ENCODE measurements at places on chromosomes 5 and 9. TPM values are rescaled to one million over a fixed set of nuclear protein-coding genes. Genes with fewer than 3 reads are reported as not detected.

GRCh38 chr5:36529142-36529541, 77.3 kb upstream of the SLC1A3 start:
- no peak for DNase-seq

DNA sequence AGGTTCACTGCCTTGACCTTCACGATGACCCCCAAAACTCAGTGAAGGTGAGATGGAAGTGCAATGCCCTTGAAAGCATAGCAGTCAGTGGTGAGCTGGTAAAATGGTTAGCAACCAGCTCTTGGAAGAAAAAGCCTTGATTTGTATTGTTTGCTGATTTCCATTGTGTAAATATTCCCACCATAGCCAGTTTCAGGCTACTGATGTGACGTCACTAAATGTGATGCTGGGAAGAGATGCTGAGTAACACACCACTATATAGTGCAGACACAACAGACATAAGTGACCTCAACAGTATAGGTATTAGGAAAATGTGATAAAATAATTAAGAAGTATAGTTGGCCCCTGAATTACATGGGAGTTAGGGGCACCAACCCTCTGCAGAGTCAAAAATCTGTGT, 31.1 kb downstream of the GZMK start:
- no peak for DNase-seq

DNA sequence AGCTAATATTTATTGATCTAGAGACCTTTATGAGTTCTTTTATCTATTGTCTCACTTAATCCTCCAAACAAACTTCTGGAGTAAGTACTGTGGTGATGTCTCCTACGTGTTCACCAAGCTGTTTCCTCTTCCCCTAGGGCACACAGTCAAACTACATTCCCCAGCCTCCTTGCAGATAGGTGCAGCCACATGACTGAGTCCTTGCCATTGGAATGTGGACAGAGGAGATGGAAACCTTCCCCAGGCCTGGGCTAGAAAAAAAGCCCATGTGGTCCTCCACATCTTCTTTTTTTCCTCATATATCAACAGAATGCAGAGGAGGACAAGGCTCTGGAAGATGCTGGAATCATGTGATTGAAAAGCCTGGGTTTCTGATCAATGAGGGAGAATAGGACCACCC, 88.0 kb downstream of the ANKRD55 start:
- no peak for DNase-seq

- DNase-seq, result no peak
Observed at GRCh38 chr5:179268966-179269693, 76.1 kb downstream of the ADAMTS2 start.

GRCh38 chr9:127133739-127134167, 11.3 kb upstream of the ANGPTL2 start:
- peak; percentile 42 for DNase-seq

GRCh38 chr5:45410304-45410995, 285.7 kb downstream of the HCN1 start:
- no peak for DNase-seq

GRCh38 chr9:97319395-97319794, 11.9 kb downstream of the CCDC180 start:
- no peak for DNase-seq

DNA sequence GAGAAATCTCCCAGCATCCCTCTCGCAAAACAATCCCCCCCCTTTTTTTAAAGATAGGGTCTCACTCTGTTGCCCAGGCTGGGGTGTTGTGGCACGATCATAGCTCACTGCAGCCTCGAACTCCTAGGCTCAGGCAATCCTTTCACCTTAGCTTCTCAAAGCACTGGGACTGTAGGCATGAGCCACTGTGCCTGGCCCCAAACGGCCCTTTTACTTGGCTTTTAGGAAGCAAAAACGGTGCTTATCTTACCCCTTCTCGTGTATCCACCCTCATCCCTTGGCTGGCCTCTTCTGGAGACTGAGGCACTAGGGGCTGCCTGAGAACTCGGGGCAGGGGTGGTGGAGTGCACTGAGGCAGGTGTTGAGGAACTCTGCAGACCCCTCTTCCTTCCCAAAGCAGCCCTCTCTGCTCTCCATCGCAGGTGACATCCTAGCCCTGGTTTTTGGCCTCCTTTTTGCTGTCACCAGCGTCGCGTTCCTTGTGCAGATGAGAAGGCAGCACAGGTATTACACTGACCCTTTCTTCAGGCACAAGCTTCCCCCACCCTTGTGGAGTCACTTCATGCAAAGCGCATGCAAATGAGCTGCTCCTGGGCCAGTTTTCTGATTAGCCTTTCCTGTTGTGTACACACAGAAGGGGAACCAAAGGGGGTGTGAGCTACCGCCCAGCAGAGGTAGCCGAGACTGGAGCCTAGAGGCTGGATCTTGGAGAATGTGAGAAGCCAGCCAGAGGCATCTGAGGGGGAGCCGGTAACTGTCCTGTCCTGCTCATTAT, 6.8 kb downstream of the CA9 start:
- DNase-seq, result no peak

- DNase-seq, result no peak
Observed at GRCh38 chr5:36060420-36060887, 6.2 kb downstream of the UGT3A2 start.

DNA sequence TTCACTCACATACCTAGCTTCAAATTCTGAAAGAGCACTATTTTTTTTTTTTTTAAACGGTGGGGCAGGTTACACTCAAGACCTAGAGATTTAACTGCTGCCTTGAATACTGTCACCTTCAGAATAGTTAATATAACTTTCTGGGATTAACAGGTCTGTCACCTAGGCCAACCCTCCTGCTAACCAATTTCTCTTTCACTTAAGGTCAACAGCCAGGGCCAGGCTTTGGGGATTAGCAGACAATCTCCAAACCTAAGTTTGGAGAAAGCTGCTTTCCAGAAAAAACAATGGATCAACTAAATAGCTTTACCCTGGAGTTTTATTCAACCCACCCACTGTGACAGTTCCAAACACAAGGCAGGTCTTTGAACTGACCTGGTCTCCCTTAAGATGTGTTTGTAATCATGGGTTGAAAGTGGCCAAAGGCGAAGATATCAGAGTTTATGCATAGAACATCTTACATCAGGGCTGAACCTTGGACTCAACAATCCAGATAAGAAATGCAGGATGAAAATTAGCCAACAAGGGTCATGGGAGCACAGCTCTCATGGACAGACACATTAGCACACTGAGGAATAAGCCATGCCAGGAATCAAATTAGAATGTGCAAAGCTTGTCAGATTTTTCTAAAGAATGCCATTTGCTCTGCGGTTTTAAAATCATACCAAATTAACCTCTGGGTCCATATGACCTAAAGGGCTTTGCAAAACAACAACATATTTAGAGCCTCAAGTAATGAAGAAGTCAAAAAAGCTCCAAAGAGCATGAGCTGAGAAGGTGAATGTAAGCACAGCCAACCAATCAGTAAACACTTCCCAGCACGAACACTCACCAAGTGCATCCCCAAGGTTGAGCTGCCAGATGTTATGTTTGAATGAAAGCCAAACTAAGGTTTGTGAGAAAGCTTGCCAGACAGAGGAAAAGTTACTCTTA, 538.5 kb upstream of the DMAC1 start:
- DNase-seq, result no peak

GRCh38 chr5:177496727-177497291, 595 bp downstream of the PDLIM7 start:
- peak; percentile 86 for DNase-seq

DNA sequence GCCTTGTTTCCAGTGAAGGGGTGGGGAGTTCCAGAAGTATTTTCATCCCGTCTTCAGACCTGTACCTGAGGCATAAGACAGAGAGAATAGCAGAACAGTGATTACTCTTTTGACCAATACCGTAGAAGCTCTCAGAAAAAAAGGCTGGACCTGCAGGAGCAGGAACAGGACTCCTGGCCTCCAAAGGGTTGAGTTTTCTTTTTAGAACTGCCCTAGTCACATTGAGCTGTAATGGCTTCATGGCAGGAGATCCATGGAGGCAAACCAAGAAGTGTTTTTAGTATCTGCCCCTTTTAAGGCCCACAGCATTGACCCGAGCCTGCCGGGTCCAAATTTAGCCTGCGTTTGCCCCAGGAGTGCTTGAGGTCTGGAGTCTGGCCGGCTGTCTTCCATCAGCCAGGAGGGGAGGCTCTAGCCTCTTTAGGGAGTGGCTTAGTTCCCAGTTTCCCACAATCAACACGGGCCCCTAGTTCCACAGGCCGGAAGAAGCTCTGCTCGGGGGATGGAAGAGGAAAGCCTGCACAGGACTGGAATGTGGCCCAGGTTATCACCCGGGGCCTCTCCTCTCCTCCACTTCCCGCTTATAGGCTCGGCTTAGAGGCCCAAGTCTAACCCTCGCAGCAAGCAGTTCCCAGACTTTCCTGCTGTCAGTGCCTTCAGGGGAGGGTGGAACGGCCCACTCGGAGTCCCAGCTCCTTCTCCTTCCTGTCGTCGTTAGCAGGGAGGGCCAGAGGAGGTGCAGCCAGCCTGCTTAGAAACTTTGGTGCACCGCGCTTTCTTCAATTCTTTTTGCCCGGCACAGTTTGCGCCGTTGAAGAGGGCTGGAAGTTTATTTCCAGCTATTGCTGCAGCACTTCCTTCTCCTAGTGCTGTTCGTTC, 80.7 kb downstream of the C9orf152 start:
- no peak for DNase-seq

- DNase-seq, result no peak
Observed at GRCh38 chr5:103522586-103522985, 40.0 kb downstream of the NUDT12 start.

DNA sequence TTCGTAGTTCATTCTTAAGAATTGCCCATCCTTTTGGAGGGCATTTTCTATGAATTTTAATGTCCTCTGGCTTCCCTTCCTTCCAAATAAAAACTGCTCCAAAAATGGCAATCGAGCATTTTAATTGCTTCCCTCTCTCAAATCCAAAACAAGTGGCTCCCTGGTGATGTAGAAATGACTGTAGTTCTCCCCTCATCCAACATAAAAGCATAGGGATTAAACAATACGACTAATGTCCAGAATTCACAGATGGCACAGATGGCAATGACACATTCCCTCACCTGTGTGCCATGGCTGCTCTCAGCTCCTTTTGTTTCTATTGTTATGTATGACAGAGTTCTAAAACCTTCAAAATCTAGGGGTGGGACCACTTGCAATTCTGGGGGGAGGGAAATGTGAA, 417.3 kb downstream of the RAB3C start:
- no peak for DNase-seq

DNA sequence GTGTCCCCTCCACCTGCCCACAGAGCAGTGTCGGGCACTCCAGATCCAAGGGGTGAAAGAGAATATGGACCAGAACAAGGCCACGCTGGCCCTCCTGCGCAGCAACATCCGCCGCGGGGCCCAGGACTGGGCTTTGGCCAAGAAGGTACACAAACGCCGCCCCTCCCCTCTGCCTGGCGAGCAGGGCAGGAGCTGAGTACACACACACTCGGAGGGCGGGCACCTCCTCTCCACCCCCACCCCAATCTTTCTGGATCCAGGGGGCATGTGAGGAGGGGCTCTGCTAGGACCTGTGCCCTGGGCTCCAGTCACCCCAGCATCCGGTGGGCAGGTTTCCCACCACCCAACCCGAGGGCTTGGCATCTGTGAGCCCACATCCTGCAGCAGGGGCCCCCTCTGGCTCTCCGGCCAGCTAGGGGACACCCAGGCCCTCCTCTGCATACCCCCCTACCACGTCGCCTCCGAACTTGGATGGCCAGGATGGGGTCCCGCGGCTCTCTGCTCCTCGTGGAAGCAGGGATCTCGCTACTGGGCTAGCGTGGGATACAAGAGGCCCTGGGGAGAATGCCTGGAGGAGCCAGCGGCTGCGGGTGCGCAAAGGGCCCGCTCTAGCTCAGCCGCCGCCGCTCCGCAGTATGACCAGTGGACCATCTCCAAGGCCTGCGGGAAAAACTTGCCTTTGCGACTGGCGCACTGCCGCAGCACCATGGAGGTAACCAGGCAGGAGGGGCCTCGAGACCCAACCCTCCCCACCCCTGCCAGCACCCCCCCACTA, 3.1 kb downstream of the CCDC183 start:
- DNase-seq, result no peak

DNA sequence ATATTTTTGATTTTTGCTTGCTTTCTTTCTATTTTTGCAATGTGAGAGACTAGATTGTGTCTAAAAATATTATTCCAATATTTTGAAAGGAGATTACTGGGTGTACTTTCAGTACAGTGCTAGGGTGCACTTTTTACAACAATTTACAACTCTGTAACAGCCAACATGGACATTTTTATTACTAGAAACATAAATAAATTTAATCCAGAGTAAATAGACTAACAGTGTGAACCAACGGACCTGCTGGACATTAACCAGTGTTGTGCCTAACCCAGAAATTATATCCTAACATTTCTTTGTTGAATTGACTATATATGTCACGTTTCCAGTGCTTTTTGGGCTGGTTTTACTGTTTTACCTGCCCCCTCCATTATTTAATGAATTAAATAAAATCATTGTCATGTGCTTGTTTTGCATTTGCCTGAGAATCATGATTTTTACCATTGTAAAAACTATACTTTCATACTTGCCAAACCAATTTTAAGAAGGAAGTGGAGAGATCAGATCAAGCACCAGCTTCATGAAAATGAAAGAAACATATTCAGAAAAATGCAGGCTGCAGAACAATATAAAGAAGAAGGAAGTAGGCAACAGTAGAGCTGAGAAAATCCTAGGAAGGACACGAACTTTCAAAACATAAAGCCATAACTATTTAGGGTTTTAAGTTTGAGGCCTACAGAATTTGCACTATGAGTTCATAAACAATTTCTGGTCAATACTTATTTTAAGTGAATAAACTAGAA, 400.8 kb upstream of the PIK3R1 start:
- no peak for DNase-seq

DNA sequence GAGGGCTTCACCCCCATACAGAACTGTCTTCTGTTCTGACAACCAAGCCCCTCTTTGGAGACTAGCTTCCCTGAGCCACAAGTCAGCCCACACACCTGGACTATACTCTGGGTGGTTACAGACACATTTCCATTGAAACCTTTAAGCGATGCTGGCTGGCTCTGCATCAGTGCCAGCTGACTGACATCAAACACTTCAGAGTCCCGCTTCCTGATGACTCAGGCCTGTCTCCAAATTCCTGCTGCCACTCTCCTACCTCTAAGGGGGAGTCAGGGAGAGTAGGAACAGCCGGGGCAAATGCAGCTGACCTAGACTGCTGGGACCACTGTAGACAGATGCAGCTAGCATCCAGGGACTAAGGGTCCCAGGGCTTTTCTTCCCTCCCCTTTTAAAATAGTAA, 59.4 kb downstream of the SIL1 start:
- peak; percentile 27 for DNase-seq

- DNase-seq, result no peak
Observed at GRCh38 chr5:11734369-11734768, 169.9 kb downstream of the CTNND2 start.

GRCh38 chr5:130549884-130550561, 615.0 kb downstream of the HINT1 start:
- DNase-seq, result no peak

GRCh38 chr9:127079446-127080140, 42.8 kb downstream of the ANGPTL2 start:
- DNase-seq, result no peak

- DNase-seq, result no peak
Observed at GRCh38 chr5:53337827-53338226, 142.6 kb upstream of the FST start.

Gene ARL14EPL
- total RNA-seq, result not detected

Gene HINT2
- 48.1 TPM for total RNA-seq

Gene PAPPA
- 10.5 TPM for total RNA-seq

Gene TAF11L10
- 0.83 TPM for total RNA-seq

Gene SLC1A1
- total RNA-seq, result 0.10 TPM

Gene FOXD4L3
- 0.27 TPM for total RNA-seq

Gene PDE6A
- total RNA-seq, result not detected

Gene CER1
- 3.0 TPM for total RNA-seq

Measured in glutamatergic neuron (in vitro differentiated cells).